NCI-H1048 (cell line): ENCODE measurements at places on chromosomes 16 and 17.

GRCh38 chr17:35808240-35808961 is 883 bp upstream of the TAF15 start:
- no peak for DNase-seq

DNA sequence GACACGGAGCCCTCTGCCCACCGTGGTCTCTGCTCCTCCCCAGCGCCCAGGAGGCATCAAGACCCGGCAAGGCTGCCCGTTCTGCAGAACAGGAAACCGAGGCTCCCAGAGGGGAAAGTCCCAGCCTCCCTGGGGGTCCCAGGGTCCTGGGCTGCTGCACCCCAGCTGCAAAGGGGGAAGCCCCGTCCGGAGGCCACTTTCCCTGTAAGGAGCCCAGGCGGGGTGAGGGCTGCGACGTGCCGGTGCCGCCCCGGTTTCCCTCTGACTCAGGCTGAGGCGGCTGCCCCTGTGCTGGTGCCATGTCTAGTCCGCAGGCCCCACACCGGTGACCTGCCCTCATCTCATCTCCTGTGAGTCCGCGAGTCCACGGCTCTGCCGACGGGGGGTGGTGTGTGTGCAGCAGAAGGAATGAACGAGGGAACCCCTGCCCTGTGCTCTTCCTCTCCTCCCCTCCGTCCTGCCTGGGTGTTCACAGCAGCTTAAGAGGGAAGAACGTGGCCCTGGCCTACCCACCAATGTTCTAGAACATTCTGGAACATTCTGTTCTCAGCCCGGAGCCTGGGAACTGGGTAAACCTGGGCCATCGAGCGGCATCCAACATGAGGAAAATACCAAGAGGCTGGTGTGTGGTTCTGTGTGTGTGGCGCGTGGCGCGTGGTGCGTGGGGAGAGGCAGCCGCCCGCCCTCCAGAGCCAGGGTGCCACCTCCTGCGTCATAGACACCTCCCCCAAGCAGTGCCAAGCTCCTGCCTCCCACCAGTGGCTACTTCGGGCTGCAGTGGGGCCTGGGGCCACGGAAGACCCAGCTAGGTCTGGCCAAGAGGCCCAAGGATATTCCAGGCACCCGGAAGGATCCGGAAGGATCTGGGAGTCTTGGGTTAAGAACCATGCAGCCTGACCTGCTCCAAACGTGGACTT is 7.0 kb upstream of the CBFA2T3 start:
- DNase-seq, result no peak

GRCh38 chr17:17021194-17021863 is 20.9 kb upstream of the MPRIP start:
- no peak for DNase-seq

DNA sequence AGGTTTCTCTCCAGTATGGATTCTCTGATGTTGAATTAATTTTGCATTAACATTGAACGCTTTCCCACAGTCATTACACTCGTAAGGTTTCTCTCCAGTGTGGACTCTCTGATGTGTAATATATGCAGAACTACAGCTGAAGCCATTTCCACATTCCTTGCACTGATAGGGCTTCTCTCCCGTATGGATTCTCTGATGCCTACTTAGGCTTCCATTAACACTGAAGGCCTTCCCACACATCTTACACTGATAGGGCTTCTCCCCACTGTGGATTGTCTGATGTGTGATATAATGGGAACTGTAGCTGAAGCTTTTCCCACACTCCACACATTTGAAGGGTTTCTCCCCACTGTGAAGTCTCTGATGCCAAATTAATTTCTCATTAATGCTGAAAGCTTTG is 7.2 kb upstream of the TLE7 start:
- no peak for DNase-seq

DNA sequence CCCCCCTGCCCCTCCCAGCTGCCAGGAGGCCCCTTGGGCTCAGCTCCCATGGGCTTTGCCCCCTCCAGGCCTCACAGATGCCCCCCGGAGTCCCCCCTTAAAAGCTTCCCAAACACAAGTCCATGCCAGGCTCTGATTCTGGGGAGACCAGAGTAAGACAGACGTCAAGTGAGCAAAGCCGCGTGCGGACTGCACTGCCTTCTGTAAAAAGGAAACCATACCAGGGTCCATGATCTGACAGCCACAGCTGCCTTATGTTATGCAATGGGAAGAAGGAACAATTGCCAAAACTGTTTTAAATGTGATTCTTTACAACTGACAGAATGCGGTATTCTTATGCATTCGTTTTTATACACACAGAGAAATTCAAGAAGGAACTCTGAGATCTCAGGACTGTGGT is 17.9 kb upstream of the HEXD start:
- no peak for DNase-seq

- DNase-seq, result no peak
Measured at GRCh38 chr17:17125136-17126084, 80.7 kb downstream of the PLD6 start.

DNA sequence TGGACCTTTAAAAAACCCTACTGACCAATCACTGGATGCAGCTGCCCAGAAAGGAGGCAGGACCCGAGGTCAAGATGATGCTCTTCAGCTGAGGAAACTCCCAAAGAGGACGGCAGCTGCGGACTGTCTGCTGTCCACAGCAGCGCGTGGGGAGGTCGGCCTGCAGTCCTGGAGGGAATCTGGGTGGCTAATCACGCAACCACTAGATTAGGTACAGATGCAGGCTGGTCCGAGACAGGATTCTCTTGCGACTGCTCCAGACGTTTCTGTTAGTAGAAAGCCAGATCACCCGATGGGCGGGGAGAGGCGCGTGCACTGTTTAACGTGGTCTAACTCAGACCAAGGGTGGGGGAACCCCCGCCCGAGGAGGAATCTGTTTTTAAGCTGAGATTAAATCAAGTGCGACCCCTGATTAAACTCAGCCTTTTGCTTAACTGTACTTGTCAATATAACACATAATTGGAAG is 8.8 kb downstream of the CTRB2 start:
- no peak for DNase-seq

DNA sequence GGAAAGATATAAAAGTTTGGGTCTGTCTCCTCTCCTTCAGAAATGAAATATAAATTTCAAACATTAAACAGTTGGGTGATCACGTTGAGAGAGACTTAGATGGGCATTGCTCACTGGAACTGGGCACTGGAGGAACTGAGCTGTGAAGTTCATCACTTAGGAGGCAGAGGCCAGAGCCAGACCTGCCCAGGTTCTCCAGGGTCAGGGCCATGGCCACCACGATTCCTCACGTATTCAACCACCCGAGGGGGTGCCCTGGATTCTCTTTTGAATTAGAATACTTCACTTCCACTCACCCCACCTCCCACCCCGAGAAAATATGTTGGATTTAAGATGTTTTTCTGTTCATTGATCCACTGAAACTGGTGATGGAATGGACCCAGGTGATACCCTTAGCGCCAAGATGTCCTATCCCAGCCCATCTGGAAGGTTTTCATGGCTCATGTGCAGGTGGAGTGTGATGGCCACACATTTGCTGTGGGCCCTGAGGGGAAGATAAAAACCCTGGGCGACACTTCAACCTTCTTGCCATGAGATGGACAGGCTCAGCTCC is 6.1 kb downstream of the PRR29 start:
- no peak for DNase-seq

DNA sequence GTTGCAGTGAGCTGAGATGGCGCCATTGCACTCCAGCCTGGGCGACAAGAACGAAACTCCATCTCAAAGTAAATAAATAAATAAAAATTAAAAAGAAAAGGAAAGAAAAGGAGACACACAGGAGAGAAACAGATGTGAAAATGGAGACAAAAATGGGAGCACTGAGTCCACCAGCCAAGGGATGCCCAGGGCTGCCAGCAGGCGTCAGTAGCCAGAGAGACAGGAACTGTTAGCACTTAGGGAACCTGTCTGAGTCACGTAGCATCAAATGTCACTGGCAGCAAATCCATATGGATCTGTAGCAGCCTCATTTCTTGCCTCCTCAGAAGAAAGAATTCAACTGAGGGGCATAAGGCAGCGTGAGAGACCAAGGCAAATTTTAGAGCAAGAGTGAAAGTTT is 79.7 kb downstream of the CYLD start:
- DNase-seq, result no peak

DNA sequence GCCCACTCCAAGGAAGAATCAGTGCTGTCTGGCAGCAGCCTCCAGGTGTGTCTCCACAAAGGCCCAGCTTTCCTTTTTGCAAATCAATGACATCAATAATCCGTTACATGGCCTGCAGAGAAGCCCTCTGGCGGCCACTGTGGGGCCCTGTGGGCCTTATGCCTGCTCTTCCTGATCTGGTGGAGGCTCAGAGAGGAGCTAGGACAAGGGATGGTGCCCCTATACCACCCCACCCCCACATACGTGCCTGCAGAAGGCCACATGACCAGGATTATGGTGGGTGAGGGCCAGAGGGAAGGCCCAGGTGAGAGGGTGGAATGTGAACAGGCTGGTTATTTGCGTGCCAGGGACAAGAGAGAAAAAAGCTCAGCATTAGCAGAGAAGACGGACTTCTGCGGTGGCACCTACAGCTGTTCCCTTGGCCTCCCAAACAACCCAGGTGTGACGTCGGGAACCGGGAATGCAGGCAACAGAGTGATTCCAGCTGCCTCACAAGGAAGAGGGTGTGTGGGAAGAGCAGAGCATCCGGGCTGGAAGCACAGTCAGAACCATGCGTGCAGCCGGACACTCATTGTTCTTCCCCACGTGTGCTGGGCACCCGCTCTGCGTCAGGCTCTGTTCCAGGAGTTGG is 22.5 kb downstream of the EIF4A3 start:
- no peak for DNase-seq

DNA sequence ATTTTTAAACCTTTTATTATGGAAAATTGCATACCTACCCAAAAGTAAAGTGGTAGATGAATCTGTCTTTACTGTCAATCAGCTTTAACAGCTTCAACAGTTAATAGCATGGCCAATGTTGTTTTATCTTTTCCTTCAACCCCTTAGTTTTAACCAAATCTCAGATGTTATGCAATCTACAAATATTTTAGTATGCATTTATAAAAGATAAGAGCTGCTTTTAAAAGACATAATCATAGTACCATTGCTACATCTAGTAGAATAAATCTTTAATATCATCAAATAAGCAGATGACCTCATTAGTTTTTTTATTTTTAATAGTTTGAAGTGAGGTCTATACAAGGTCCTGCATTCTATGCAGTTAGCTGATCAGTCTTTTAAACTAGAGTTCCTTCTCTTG is 37.9 kb downstream of the MAP2K4 start:
- no peak for DNase-seq

GRCh38 chr16:87789437-87790291 is 23.9 kb upstream of the KLHDC4 start:
- no peak for DNase-seq

GRCh38 chr17:11053846-11054245 is 187.2 kb upstream of the SHISA6 start:
- DNase-seq, result no peak

DNA sequence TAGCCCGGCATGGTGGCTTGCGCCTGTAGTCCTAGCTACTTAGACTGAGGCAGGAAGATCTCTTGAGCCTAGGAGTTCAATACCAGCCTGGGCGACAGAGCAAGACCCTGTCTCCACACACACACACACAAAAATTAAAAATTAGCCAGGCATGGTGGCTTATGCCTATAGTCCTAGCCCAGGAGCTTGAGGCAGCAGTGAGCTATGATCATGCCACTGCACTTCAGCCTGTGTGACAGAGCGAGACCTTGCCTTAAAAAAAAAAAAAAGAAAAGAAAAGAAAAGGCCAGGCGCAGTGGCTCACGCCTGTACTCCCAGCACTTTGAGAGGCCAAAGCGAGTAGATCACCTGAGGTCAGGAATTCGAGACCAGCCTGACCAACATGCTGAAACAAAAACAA is 23.9 kb downstream of the C17orf75 start:
- DNase-seq, result no peak

- DNase-seq, result no peak
Measured at GRCh38 chr17:38430316-38430715, 2.1 kb downstream of the ARHGAP23 start.
